Esophagus mucosa (tissue), 1 donor: ENCODE measurements at places on chromosomes 12 and 14. TPM values are rescaled to one million over a fixed set of nuclear protein-coding genes. Genes with fewer than 3 reads are reported as not detected.

SERPINA4 gene
- not detected for total RNA-seq

SMCO2 gene
- 0.76 TPM for total RNA-seq

TAS2R31 gene
- total RNA-seq: 0.92 TPM

- no peak for ATAC-seq
Measured at GRCh38 chr12:16458521-16459078, 111.2 kb downstream of the MGST1 start.

DNA sequence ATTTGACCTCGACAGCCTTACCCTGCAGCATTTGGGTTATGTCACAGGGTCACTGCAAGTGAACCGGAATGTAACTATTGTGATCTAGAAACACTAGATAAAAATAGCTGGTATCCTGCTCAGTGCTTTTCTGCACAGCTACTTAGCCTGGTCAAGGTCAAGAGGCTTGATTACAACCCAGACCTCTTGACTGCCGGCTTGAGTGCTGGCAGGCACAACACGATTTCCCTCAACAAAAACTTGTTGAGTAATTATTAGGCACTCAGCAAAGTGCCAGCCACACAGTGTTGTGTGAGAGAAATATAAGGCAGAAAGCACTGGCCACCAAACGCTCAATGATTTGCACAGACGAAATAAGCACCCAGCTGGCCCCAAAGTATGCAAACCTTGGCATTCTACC lies 156.7 kb downstream of the NUAK1 start:
- no peak for ATAC-seq

DNA sequence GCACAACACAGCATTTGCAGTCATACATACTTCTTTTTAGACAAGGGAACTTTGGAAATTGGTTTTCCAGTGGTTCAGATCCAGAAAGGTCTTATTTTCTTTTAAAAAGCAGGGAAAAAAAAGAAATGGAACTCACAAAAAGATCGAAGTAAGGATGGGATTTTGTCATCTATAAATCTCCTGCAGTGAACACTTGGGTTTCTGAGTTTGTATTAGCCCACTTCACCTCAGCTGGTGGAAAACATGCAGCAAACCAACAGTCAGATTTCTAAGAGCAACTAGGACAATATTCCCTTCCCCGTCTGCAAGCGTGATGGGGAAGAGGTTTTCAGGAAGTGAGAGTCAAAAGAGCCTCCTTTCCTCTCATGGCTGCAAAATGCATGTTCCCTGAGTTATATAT lies 4.6 kb downstream of the MYF5 start:
- no peak for ATAC-seq

- ATAC-seq: no peak
Measured at GRCh38 chr14:20386276-20386855, 26.9 kb downstream of the TEP1 start.

DNA sequence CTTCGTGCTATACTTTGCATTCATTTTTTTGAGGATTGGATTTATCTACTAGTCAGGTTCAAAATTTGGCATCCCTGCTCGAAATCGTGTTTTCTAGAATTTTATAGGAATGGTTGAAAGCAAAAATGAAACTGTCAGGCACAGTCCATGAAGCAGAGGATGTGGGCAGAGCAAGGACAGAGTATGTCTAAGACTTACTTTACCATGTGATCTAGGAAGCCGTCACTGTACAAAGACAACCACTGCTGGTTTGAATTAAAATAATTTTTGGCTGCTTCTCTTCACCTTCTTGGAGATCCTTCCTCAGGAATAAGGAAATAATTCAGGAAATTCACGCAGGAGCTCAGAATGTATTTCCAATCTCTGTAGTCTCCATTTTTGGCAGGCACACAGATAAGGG lies 31.6 kb upstream of the SGPP1 start:
- ATAC-seq: peak; percentile 53

- peak; percentile 40 for ATAC-seq
Measured at GRCh38 chr12:96247563-96247962, 53.4 kb downstream of the ELK3 start.

GRCh38 chr12:104478396-104479122 lies 21.8 kb downstream of the CHST11 start:
- ATAC-seq: peak; percentile 64

DNA sequence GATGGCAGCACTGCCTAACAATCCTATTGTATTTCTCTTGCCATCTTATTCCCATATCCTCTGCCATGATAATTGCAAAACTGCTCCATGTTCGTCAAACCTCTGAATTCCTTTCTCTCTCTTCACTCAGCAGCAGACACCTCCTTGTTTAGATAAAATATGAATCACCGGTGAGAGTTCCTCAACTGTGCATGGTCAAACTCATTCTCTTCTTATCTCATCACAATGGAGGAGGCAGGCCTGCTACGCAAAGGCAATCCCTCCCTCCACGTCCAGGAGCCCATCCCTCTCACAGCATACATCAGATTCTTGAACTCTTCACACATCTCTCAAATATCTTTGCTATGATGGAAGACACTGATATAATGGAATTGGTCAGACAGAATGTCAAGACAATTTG lies 90.1 kb upstream of the DAAM1 start:
- ATAC-seq: no peak

- ATAC-seq: peak; percentile 44
Measured at GRCh38 chr12:52818388-52818787, 4.5 kb upstream of the KRT4 start.

DNA sequence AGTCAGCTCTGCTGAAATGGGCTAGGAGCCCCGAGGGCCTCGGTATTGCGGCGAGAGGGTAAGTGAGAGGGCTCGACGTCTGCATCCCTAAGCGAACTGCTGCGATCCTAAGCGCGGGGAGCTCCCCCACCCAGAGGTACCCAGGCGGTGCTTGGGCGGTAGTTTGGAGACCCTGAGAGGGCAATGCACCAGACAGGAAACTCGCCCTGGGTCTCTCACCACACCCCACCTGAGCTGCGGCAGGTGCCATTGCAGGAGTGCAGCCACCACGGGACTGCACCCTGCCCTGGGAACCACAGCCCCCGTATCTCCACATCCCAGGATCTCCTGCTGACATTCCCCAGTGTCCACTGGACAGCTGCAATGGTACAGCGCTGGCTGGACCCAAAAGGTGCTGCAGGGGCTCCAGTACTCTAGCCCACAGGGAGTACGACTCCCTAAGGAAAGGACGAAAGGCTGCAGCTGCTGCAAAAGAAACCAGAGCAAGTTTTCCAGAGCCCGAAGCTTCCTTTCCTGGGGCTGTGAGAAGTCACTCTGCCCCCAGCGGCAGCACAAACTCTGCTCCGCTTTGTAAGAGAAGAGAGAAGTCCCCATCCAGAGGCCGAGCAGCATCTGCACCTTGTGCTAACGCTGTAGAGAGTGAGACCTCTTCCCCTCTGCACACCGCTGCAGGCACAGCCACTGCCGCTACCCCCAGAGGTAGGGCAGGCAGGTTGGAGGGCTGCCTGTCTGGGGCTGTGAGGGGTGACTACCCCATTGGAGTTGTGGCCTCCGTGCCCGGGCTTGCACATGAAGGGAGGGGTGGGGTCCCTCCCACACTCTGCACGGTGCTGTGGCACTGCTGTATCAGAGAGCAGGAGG lies 31.1 kb upstream of the MON2 start:
- ATAC-seq: peak; percentile 65

- ATAC-seq: no peak
Measured at GRCh38 chr14:23693252-23693775, 57.1 kb downstream of the DHRS2 start.

DNA sequence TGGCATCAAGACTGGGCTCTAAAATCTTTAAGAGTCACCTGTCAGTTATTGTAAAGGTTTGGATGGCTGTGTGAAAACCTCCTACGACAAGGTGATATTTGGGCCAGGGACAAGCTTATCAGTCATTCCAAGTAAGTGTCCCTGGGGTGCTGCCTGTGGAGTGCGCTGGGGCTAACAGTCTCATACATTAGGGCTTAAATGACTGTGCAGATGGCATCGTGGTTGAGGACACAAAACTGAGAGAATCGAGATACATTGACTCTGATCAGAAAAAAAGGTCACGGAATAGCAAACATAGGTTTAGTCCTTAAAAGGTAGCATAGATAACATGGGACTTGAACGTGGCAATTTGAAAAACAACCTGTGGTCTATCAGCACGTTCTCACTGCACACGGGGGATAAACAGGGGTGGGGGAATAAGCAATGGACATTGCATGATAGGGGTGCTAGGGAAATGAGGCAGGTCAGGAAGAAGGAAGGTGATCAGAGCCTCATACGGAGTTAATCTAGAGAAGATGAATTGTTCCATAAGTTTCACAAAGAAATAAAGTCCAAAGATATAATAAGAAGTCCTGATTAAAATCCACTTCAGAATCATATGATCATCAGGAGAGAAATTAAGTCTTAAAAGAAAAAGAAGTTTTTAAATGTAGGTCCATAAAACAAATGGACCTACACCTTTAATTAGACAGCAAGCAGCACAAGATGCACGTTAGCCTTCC lies 100.3 kb downstream of the DAD1 start:
- no peak for ATAC-seq

- ATAC-seq: no peak
Measured at GRCh38 chr12:70637303-70638085, at the start of gene PTPRB. PTPRB (minus strand) TSS chr12:70637429; CDS start chr12:70637395, 34 bp downstream.
